ENCODE measurements at places on chromosomes 6 and 20.

- DNase-seq, result no peak
Measured at GRCh38 chr6:21733311-21733710, 139.8 kb downstream of the SOX4 start.

DNA sequence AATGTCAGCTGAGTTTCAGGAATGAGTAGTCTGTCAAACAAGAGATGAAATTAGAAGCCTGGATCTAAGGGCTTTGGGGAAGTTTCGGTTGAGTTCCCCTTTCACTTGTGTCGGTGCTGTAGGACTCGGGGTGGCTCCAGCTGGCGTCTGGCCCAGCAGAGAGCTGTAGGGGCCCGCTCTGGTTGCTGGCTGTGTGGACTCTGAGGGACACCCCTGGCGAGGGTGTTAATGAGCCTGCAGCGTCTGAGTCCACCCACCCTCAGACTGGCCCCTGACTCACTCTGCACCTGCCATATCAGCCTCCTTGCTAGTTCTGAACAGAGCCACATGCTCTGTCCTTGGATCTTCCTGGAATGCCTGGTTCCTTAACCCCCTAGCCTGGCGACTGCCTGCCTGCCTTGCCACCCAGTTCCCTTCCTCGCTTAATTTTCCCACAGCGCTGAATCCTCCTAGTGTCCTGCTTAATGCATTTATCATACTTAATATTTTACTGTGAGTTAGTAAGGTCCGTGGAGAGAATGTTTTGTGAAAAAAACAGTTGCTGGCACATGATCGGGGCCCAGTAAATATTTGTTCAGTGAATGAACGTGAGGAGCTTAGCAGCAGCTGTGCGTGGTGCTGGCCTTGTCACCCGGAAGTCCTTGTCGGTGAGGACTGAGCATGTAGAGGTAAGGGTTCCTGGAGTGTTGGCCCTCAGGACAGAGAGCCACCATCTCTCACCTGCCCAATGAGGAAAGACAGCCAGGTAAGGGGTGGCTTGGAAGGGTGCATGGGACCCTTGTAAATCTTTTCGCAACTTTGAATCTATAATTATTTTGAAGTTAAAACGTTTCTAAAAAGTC, 1.6 kb downstream of the DNAJC5 start:
- DNase-seq, result no peak

GRCh38 chr6:113558431-113558830, 298.7 kb upstream of the MARCKS start:
- no peak for DNase-seq

DNA sequence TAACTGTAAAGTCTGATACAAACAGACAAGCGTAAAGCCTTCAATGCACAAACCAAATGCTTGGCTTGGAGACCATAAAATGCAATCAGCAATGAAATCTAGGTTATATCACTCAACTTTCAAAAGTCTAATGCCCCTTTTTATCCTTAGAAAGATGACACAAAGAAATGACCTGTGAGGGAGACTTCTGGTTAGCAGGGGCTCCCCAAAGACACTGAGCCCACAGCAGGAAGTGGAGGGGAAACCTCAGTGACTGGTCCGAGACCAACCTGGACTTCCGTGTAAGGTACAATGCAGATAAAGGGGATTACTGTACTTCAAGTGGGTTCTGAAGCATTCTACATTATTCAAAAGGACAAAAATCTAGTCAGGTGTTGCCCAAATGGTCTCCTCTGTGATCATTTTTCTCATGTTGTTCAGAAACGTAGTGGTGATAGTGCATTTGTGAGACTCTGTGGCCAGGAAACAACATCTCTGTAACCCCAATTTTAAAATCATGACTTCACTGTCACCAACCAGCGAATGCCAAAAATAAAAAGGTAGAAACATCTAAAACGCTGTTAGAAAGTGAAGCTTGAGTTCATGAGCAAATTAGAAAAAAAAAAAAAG, 88.2 kb downstream of the HIVEP2 start:
- no peak for DNase-seq

- DNase-seq, result no peak
Measured at GRCh38 chr6:19417713-19418112, 419.5 kb upstream of the ID4 start.

DNA sequence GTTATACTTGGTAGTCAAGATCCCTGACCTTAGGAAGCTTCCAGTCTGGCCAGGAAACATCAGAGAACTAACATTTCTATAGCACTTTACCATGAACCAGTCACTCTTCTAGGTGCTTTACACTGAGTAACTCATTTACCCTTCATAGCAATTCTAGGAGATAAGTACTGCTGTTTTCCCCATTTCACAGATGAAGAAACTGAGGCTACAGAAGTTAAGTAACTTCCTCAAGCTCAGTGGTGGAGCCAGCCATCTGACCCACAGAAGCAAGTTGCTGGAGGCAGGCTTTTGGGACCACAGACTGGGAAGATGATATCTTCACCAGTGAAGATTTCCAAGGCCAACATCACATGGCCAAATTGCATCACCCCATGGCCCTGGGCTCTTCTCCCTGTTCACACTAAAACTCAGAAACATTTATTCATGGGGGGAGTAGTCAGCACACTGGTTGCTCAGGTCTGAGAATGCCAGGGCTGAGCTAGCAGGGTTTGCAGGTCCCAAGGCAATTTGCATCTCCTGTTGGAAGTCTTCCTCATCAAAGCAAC, 70.3 kb downstream of the UNC5CL start:
- no peak for DNase-seq

GRCh38 chr6:77339926-77340325, 123.4 kb downstream of the HTR1B start:
- no peak for DNase-seq

GRCh38 chr6:119310486-119311036, 39.0 kb downstream of the MAN1A1 start:
- no peak for DNase-seq

DNA sequence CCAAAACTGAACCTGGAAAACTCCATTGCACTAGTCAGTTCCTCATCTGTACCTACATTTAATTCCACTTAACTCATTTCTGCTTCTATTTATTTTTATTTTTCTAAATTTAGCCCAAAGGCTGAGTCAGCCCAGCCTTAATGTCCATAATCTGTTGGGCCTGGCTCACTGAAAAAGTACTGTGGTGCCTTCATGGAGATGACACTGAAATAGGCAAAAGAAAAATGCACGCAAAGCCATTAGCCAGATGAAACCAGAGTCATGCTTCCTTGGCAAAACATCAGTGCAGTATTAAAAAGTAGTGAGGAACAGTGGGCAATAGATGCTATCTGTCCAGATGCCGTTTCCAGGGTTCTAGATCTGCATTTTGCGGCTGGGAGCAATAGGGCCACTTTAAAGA, 14.7 kb upstream of the PLCB4 start:
- no peak for DNase-seq

DNA sequence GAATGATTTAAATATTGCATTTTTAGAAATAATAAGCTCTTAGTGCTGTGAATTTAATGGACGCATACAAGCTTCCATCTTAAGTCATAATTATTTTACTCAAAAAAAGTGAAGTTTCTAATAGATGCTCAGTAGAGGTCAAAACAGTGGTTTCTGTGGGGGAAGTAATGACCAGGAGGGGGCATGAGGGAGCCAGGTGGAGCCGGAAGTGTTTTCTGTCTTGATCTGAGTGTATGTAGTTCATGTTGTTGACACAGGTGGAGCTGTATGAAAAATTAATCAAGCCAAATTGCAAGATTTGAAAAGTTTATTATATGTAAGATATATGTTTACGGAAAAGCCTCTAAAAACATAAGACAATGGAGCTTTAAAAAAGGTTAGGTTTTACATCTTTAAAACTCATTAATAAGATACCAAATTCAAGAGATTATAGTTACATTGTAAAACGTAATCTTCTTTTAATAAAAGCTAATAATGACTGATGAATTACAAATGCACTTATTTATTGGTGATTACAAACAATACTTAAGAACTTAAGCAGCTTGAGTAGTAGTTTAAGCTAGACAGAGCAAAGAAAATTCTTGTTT, 68.0 kb downstream of the PLAGL1 start:
- DNase-seq, result peak; percentile 42
